ENCODE measurements at places on chromosomes 4 and X.

DNA sequence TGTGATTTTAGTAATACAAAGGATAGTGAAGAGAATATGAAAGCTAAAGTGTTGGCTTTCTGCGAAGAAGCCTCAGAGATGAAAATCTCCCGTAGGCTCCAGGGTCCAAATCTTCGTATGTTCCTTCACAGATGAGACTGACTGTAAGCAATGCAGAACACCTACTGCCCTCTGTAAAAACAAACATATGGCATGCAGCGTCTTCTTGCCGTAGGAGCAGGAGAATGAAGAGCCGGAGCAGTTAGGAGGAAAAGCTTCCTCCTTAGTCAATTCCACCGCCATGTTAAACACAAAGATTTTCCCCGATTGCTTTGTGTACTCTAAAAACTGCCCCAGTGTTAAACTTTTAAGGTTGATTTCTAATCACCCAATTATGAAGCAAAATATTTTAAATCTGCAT is 22.5 kb downstream of the RWDD4 start:
- no peak for ATAC-seq

- no peak for ATAC-seq
Observed at GRCh38 chrX:18291006-18291545, 63.4 kb downstream of the SCML2 start.

DNA sequence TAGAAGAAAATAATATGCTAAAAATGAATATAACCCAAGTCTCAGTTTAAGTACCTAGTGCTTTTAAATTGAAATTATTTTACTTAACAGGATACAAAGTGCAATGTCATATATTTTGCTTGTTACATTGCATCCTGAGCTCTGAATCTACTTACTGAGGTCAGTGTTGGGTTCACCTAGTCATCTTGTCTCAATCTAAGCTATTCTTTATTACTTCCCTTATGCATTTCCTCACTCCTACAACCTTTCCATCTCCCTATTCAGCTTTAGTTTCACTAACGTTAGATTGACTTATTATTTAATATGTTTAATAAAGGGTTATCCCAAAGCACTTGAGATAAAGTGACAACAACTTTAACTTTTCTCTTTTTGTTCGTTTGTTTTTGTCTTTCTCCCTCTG is 483.7 kb downstream of the FSTL5 start:
- no peak for ATAC-seq

GRCh38 chr4:20265726-20266125 is 14.0 kb downstream of the SLIT2 start:
- ATAC-seq, result no peak

DNA sequence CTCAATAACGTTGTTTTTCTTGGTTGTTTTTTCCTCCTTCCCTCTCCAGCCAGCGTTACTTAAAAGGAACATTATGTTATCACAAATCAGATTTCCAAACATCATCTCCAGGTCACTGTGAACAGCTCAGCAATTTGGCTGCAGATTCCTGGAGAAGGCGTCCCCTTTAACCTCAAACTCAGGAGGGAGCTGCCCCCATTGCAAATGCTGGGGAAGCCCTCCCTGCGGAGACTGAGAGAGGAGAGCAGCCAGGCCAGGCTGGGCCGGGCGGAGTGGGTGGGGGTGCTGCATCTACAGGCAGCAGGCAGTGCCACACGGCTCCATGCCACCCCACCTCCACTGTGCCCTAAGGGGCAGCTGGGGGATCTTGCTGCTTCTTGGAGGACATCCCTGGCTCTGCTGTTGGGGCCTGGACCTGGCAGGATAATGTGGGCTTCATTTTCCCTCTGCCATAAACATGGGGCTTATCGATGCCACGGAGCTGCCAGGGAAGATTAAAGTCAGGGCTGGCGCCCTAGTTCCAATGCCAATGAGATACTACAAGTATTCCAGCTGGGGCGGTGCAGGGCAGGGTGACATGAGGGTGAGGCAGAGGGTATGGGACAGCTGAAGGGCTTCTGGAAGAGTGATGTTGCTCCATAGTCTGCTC is 148.8 kb downstream of the PJA1 start:
- ATAC-seq, result no peak

- ATAC-seq, result peak; percentile 75
Observed at GRCh38 chrX:112851161-112851779, 10.6 kb upstream of the AMOT start.

DNA sequence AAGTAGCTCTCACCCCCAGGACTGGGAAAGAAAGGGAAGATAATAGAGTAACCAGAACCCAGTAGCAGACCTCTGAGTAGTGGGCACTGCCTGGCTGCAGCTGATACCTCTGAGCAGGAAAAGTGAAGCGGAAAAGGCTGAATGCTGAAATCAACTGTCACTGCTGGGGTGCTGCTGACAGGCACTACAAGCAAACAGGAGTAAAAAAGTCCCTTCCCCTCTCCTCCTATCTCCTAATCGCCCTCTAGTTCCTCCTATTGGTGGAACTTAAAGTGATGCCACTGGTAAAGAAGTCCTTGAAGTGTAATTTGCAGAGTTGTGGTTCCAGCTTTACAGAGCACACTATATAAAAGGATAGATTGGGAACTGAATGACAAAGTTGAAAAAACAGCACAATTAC is 32.8 kb upstream of the GLRB start:
- no peak for ATAC-seq

GRCh38 chrX:6227453-6227835 is 1.2 kb downstream of the NLGN4X start:
- ATAC-seq, result no peak

- ATAC-seq, result no peak
Observed at GRCh38 chrX:83984961-83985360, 124.0 kb downstream of the CYLC1 start.
